ENCODE measurements at places on chromosomes 5 and 9. TPM values are rescaled to one million over a fixed set of nuclear protein-coding genes. Genes with fewer than 3 reads are reported as not detected.

DBH gene
- not detected for total RNA-seq

NTNG2 gene
- total RNA-seq = 17.5 TPM

CATSPER3 gene
- total RNA-seq = not detected

CDC20B gene
- total RNA-seq = 0.31 TPM

PCDHGB6 gene
- total RNA-seq = 35.4 TPM

Data from parietal lobe (tissue), 2 donors.